Stimulated activated CD8-positive, alpha-beta memory T cell treated with anti-CD3 and anti-CD28 coated beads, Interleukin-4, amount 100 ng/mL, for 1 hour (primary cell): ENCODE measurements at places on chromosomes 5 and 9.
A peak's percentile ranks its signal among the peaks of the same experiment; 100 is the strongest.

DNA sequence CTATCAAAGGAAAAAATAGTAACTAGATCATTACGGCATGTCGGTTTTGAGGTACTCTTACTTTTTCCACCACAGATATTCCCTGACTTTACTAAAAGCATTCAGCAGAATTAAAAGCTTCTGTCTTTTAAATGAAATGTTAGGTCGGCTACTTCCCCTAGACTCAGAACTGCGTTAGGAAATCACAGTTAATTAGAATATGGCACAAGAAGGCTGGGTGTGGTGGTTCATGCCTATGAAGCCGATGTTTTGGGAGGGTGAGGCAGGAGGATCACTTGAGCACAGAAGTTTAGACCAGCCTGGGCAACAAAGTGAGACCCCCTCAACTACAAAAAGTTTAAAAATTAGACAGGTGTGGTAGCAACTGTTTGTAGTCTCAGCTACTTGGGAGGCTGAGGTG, 24.4 kb downstream of the CEMIP2 start:
- DNase-seq = no peak

GRCh38 chr5:59716029-59716428, 177.5 kb downstream of the PDE4D start:
- DNase-seq = no peak

DNA sequence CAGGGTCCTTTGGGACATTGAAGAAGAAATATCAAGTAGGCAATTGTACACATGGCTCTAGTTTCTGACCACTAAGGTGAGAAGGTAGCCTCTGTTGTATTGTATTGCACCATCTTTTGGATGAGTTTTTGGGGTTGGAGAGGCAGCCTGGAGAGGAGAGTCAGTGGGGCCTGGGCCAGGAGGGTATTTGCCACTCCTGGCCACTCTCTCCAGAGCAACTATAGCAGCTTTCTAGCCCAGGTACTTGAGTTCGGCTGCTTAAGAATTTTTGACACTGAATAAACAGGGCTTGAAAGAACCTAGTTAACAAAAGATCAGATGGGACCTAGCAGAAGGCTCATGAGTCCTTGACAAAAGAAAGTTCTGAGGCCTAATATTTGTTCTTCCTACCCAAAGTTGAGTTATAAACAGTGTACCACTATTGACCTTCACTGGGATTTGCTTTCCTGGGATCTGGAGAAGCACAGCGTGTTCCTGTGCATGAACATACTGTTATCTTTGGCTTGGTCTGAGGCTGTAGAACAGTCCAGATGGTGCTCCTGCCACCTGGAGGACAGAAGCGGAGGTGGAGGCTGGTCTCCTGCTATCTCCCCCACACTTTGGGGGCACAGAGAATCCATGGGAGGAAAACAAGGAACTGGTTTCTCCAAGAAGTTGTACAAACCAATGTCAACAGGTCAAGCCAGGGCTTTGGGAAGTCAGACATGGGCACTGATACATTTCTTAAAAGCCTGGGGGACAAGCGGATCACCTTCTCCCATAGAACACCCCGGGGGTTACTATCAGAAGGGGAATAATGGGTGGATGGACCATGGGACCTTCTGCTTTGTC, 110.4 kb upstream of the LIFR start:
- no peak for DNase-seq

- peak; percentile 24 for DNase-seq
Measured at GRCh38 chr5:146533260-146533857, 17.4 kb upstream of the GPR151 start.
